ENCODE measurements at places on chromosomes 16 and 17.

GRCh38 chr17:77924757-77925336 lies 33.7 kb upstream of the TNRC6C start:
- DNase-seq = no peak

- DNase-seq = no peak
These were observed 47.0 kb downstream of the SLC7A5 start for GRCh38 chr16:87822108-87822970.

DNA sequence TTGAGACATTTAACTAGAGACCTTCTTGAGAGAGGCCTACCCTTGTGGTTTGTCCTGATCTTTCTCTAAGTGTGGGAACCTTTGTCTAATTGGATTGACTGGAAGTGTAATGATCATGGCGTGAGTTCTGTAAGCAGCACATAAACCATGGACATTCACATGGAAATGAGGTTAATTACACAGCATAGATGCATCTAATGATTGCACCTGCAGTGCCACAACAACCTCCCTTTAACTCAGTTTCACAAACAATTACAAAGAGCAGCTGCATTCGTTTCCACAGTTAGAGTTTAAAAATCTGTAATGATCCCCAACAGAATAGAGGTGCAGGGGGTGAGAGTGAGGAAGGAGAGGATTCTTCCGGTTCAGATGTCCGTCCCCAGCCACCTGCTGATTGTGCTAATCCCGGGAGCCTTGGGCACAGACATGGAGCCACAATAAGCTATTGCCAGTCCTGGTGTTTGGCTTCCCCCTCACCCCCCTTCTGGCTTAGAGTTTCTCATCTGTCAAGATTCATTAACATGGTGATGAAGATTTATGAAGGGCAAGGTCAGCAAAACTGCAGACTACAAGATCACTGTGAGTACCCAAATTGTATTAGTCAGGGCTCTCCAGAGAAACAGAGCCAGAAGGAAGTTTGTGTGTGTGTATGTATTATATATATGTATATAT lies 659.2 kb upstream of the SOX9 start:
- no peak for DNase-seq

- no peak for DNase-seq
These were observed 18.7 kb upstream of the ANKRD40CL start for GRCh38 chr17:50785946-50786570.

DNA sequence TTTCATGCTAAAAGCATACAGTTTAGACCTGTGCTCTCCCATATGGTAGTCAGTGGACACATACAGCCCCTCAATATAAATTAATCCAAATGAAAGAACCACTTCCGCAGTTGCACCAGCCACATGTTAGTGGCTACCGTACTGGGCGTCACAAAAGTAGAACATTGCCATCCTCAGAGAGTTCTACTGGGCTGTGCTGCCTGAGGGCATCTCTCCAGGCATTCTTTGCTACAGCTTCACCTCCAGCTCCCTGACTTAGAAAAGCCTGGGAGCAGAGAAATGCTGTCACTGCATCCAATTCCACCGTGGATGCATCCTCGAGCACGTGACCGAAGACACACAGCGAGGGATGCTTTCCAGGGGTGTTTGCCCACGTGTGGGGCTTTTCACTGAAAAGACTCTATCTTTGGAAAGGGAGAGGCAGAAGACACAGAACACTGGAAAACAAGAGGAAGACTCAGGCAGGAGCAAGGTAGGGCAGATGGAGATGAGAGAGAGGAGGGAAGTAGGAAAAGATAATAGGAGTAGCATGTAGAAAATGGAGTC lies 86.4 kb downstream of the GAS7 start:
- DNase-seq = no peak

DNA sequence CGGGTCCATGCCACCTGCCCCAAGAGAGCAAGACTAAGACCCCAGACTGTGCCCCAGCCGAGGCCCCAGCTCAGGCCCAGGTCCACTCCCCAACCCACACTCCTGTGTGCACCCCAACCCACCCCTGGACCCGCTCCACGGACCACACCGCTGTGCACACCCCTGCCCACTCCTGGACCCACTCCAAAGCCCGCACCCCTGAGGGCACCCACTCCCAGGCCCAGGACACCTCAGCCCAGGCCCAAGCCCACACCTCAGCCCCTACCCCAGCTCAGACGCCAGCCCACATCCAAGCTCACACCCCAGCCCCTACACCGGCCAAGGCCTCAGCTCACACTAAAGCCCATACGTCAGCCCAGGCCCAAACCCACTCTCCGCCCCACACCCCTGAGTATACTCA lies 1.1 kb downstream of the SPEM3 start:
- DNase-seq = no peak

GRCh38 chr17:64209983-64210382 lies 53.1 kb downstream of the TEX2 start:
- no peak for DNase-seq

DNA sequence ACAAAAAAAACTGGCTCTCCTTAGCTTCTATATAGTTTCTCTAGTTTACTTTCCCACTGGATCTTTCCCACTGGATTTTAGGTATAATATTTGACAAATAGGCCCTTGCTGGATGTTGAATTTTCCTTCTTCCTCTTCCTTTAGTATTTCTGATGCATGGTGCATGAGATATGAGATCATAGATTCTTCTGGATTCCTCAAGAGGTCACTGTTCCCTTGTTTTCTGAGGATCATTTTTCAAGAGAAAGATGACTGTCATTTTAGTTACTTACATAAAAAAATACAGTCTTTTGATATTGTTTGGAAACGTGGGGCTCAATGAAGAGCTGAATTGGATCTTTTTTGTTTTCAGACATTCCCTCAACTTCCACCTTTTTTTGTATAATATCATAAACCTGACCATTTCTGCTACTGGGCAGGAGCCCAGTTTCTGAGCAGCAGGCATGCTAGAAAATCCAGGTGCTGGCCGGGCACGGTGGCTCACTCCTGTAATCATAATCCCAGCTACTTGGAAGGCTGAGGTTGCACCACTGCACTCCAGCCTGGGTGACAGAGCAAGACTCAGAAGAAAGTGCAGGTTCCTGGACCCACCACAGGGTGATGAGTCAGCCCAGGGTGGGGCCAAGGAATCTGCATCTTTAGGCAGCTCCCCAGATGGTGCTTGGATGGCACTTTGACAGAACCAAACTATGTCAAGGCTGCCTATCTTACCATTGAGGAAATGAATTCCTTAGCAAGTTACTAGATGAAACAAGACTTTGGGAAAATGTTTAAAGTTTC lies 70.3 kb downstream of the SDR42E1 start:
- no peak for DNase-seq

DNA sequence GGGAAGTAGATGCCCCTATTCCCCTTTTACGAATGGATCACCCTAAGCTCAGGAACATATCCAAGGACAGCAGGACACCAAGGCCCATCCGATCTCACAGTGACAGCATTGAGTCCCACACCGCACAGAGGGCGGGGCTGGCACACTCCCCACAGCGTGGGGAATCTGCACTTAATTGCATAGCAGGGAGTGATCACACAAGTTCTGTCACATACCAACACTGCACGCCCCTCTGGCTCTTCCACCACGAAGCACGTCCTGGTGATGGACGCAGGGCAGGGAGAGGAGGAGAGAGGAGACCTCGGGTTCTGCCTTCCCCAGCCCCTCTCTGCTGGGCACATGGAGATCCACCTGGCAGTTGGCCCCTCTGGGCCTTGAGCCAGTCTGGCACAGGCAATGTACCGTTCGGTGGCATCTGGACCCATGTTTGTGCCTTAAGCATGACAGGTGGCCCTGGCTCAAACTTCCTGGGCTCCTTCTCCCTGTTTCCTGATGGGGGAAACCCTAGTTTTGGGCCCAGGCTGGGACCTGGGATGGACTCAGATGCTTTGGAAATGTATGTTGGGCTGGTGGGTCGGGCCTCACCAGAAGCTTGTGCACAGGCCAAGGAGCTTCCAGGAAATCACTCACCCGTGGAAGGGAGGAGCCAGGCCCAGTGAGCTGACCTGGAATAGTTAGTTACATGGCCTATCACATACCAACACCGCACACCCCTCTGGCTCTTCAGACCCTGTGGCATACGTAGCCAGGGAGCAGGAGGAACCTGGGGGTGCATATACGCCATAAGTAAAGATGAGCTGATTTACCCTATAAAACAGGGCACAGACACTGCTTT lies 35.1 kb upstream of the CREBBP start:
- DNase-seq = no peak

- peak; percentile 65 for DNase-seq
These were observed 119.0 kb downstream of the SNX29 start for GRCh38 chr16:12095275-12096156.

GRCh38 chr17:62705778-62706597 lies 78.5 kb downstream of the MRC2 start:
- no peak for DNase-seq

DNA sequence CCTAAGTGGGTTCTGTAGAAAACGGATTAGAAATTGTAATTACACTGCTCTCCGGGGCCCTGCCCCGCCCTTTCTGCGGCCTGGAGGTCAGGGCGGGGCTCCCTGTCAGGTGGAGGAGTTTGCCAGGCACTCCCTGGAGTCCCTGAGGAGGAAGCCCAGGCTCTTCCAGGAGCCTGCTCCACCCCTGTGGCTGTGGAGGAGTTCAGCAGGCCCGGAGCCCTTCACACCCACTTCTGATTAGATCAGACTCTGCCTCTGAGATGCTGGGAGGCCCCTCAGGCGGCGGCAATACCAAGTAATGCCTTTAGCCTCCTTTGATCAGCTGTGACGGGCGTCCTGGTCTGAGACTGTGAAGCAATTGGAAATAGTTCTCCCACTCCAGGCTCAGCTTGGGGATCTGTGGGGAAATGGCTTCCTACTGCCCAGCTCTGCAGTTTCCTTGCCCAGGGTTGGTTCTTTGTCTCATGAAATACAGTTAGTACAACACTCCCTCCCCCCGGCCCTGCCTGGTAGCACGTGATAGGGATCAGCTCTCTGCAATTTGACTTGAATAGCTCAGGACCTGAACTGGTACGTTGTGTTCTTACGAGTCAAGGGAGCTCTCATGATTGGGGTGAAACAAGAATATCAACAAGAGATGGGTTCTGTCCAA lies 22.3 kb downstream of the BAIAP2 start:
- DNase-seq = no peak

GRCh38 chr17:20218272-20218671 lies 209.1 kb downstream of the SPECC1 start:
- no peak for DNase-seq

GRCh38 chr17:50114849-50115357 lies 15.1 kb downstream of the SAMD14 start:
- peak; percentile 81 for DNase-seq

- DNase-seq = no peak
These were observed 206.0 kb upstream of the SOX9 start for GRCh38 chr17:71914812-71915211.

GRCh38 chr16:87527055-87527724 lies 34.4 kb upstream of the ZCCHC14 start:
- DNase-seq = no peak

- no peak for DNase-seq
These were observed 11.0 kb downstream of the ITGAM start for GRCh38 chr16:31270795-31271194.

DNA sequence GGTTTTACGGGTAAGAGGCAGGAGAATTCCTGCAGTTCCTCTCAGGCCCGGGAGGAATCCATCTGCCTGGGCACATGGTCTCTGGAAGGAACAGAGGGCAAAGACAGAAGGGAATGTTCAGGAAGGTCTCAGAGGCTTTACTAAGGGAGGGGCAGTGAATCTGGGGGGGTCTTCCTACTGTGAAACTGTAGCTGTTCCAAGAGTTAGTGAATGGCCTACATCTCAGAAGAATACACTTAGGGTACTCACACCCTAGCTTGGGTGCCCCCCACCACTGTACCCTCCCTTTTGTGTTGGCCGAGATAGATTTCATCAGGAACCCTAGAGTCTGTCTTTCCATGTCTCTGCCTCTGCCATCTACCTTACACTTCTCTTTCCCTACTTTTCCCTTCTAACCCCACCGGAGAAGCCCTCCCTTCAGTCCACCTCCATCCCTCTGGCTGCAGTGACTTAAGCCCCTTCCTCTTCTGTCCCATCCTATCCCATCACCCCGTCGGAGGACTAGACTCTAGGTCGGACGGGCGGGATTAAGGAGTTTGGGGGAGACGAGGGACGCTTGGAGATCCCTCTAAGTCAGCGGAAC lies 316 bp downstream of the DLG4 start:
- DNase-seq = no peak

DNA sequence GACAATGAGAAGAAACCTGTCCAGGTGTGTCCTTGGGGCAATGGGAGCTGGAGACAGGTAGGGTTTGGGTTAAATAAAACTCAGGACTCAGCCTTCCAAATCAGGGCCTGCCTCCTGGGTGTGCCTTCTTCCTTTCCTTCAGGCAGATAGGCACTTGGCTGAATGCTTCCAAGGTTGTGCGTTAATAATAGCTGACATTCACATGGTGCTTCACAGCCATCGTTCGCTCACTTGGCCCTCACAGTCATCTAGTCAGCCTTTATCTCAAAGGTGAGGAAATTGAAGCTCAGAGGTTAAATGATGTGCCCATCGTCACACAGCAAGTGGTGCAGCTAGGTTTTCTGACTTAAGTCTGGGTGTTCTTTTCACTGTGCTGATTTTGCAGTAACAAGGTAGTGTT lies 9.5 kb downstream of the NFE2L1 start:
- DNase-seq = no peak

GRCh38 chr16:24013864-24014645 lies 178.3 kb downstream of the PRKCB start:
- DNase-seq = peak; percentile 84

DNA sequence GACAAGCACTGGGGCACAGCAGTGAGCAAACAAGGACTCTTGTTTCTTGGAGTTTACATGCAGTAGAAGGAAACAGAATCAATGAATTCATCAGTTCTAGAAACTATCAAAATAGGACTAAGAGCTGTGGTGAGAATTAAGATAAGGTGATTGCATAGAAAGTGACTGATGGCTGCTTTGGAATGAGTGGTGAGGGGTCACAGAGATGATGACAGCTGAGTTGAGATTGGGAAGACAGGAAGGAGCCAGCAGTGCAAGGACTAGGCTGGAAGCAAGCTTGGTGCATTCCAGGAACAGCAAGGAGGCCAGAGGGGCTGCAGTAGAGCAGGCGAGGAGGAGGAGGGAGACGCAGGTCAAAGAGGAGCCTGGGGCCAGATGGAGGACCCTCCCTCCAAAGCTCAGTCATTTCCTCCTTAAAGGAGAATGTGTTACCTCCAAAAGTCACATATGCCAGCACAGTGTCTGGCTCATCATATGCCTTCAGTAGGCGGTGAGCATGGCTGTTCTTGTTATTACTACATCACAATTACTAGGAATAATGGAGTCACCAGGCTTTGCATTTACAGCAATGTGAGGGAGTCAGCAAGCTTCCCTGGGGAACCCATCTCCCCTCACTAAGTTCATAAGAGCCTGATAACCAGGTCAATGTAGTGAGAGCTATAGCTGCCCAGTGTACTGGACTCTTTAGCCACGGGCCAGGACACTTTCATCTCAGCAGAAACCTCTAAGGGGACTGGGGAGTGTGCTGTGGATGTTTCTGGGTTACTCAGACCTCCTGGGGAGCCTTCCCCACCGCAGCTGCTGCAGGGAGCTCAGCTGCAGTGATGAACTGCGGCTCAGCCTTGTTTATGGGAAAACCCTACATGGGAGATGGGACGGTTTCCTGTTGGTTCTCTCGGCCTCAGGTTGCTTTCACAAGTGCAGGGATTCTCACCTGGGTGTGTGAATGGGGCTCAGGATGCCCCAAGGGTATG lies 157.2 kb downstream of the SEC14L1 start:
- DNase-seq = no peak

GRCh38 chr16:3580686-3581085 lies 3.5 kb upstream of the NLRC3 start:
- DNase-seq = no peak

GRCh38 chr16:21069986-21070385 lies 80.7 kb downstream of the DNAH3 start:
- no peak for DNase-seq
